Activated CD4-positive, CD25-positive, alpha-beta regulatory T cell (primary cell): ENCODE measurements at places on chromosomes 4 and X.
A peak's percentile ranks its signal among the peaks of the same experiment; 100 is the strongest.

- DNase-seq, result no peak
Measured at GRCh38 chr4:68630371-68630770, 40.1 kb downstream of the UGT2B15 start.

DNA sequence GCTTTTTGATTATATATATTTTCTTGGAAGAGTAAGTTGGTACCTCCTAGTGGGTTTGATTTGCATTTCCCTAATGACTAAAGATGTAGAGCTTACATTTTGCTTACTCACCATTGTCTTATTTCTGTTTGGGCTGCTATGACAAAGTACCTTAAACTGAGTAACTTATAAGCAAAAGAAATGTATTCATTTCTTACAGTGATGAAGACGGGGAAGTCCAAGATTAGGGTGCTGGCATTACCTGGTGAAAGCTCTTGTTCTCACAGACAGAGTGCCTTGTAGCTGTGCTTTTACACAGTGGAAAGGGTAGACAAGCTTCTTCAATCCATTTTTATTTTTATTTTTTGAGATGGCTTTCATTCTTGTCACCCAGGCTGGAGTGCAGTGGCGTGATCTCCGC is 229.2 kb upstream of the AGA start:
- no peak for DNase-seq

- no peak for DNase-seq
Measured at GRCh38 chrX:44828008-44828605, 15.7 kb upstream of the DUSP21 start.

- no peak for DNase-seq
Measured at GRCh38 chr4:8821151-8821950, 50.3 kb downstream of the HMX1 start.

GRCh38 chrX:2698604-2699003 is 7.5 kb downstream of the CD99 start:
- DNase-seq, result no peak

DNA sequence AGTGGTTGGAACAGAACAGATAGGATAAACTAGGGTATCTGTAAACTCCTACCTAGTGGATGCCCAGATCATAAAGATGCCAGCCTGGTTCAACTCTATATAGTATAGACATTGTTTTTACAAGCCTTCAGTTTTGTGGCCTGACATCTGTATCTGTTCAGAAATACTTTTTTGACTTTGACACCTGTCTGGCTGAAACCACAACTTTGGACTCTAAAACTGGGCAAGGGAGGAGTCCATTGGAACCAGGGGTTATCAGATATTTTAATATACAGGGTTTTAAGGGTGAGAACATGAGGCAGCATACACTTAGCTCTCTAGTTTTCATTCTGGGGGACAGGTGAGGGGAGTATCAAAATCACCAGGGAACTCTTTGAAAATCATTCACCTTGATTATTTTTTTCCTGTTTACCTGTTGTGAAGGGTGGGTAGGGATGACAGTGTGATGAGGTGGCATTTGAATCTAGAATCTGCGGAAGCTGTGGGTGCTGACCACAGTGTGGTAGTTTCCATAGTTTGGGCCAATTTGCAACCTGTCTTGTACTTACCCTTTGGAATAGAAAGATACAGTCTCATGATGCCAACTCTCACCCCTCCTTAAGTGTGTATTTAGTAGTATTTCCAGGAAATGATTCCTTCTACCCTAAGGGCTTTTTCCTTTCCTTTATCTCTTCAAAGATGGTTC is 20.6 kb downstream of the GAB1 start:
- DNase-seq, result no peak

DNA sequence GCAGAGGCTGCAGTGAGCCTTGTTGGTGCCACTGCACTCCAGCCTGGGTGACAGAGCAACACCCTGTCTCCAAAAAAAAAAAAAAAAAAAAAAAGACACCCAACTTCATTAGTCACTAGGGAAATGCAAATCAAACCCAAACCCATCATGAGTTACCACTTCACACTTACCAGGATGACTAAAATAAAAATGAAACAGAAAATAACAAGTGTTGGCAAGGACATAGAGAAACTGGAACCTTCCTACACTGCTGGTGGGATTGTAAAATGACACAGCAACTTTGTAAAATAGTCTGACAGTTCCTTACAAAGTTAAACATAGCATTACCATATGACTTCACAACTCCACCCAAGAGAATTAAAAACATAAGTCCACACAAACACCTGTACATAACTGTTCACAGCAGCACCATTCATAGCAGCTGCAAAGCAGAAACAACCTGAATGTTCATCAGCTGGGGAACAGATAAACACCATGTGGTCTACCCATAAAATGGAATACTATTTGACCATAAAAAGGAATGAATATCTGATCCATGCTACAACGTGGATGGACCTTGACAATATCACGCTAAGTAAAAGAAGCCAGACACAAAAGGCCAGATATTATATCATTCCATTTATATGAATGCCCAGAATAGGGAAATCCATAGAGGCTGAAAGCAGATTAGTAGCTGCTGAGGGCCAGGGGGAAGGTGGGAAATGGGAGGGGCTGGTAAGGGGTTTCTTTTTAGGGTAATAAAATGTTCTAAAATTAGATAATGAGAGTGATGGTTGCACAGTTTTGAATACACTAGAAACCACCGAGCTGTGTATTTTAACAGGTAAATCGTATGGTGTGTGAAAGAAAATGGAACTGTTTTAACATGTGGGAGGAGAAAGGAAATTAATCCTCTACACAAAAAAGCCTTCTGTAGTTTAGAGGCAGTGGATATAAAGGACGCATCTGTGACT is 18.3 kb downstream of the CD99L2 start:
- no peak for DNase-seq

DNA sequence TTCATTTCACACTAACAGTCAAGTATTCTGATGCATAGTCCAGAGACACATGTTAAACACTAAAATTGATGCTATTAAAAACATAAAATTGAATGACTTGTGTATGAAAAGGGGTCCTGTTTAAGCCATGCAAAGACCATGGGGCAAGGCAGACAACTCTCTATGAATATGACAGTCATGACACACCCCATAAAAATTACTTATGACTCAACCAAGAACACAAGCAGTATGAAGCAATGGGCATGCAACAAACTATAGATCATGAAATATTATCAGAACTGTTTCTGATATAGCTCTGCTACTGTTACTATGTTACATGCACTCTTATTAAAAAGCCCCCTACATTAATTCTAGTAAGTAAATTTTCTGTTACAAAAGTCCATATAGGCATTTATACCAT is 57.5 kb upstream of the ZCCHC13 start:
- DNase-seq, result no peak

- DNase-seq, result no peak
Measured at GRCh38 chrX:78661836-78662235, 2.7 kb upstream of the RTL3 start.

DNA sequence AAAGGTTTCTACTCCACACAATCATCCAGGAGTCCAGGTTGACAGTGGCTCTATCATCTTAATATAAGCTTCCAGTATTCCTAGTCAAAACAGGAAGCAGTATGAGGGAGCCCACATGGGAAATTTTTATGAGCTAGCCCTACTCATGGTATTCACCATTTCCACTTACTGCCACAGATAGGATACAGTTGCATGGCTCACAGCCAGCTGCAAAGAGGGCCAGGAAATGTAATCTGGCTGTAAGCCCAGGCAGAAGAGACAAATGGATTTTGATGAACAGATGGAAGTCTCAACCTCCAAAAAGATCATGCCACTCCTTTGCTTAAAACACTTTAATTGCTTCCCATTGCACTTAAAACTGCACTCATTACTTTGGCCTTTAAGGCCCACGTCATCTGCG is 150.6 kb downstream of the ADAMTS3 start:
- DNase-seq, result no peak

- DNase-seq, result no peak
Measured at GRCh38 chr4:105060628-105061027, 86.0 kb upstream of the TET2 start.

GRCh38 chrX:111098874-111099273 is 2.9 kb downstream of the PAK3 start:
- DNase-seq, result peak; percentile 45

DNA sequence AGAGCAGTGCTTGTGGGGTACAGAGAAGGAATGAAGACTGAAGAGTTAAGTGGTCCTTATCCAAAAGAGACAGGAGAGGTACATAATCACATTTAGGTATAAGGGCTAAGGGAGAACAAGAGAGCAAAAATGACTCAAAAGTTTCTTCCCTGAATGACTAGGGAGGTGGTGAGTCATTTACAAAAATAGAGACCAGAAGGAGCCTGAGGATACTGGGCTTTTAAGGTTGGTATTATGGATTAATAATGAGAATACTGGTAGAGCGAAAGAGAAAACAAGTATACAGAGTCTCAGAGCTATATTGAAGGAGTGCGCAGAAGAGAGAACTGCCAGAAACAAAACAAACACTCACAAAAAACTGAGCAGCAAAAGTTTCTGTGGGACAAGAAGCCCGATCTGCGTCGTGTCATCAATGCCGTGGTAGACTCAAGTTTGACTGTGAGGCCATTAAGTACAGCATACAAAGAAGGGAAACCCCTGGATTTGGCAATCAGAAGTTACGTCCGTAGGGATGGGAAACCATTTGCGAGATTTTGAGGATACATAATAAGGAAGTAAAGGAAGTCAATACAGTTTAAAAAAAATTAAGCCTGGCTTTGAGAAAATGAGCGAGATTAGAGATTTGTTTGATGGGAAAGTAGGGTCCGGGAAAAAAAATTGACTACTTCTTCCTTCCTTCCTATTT is 129.1 kb upstream of the STIM2 start:
- DNase-seq, result no peak

DNA sequence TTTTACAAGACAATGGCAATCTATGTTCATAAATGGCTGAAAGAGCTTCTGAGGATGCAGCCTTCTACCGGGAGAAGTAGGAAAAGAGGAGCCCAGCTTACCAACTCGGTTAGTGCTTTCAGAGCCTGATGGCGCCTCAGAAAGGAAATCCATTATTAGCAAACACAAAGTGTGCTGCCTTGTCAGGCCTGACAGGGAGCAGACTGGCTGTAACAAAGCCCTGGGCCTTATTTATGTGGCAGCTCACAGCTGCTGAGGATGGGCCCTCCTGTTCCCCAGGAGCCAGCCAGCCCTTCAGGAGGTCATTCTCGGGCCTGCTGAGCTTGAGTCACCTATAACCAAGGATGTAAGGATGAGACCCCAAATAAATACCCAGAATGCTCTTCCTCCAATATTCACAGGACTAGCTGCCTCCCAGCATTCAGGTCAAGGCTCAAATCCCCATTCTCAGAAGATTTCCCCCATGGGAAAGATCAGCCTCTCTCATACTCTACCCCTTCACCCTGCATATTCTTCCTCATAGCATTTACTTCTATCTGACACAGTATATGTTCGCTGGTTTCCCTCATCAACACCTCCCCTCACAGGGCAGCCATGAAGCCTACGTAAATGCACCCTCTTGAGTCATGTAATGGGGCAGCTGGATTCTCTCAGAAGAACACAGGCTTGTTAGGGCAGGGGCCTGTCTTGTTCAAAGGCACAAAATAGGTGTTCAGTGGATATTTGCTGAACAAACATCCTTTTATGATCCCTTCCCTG is 227.0 kb upstream of the RASGEF1B start:
- no peak for DNase-seq

- DNase-seq, result no peak
Measured at GRCh38 chr4:41466249-41466648, 71.7 kb upstream of the LIMCH1 start.

- no peak for DNase-seq
Measured at GRCh38 chr4:142345924-142346323, 500.2 kb downstream of the INPP4B start.

DNA sequence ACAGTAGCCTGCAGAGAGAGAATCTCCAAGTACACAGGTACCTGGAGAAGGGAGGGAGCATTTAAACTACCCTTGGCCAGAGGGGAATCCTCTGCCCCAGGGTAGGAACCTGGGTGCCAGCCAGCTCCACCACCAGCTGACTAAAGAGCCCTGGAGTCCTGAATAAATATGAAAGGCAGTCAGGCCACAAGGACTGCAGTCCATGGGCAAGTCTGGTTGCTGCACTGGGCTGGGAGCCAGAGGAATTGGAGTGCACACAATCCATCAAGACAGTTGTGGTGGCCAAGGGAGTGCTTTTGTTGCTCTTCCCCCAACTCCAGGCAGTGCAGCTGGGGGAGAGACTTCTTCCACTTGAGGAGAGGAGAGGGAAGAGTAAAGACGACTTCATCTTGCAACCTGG is 172.5 kb downstream of the HNRNPD start:
- DNase-seq, result no peak

GRCh38 chr4:139858436-139859205 is 193.0 kb downstream of the MGST2 start:
- DNase-seq, result no peak

- DNase-seq, result no peak
Measured at GRCh38 chrX:100445593-100445992, 35.5 kb upstream of the PCDH19 start.

GRCh38 chrX:110226931-110227330 is 91.0 kb downstream of the AMMECR1 start:
- no peak for DNase-seq

- DNase-seq, result peak; percentile 9
Measured at GRCh38 chr4:145098675-145099037, 545 bp downstream of the ABCE1 start.

- DNase-seq, result no peak
Measured at GRCh38 chrX:109601486-109601885, 23.5 kb downstream of the KCNE5 start.

GRCh38 chrX:78106651-78106986 is 2.6 kb downstream of the PGK1 start:
- no peak for DNase-seq
